ENCODE measurements at places on chromosomes 6 and 20. TPM values are rescaled to one million over a fixed set of nuclear protein-coding genes. Genes with fewer than 3 reads are reported as not detected.

The ULBP1 gene
- total RNA-seq: 1.00 TPM

The CDSN gene
- total RNA-seq: not detected

The TTK gene
- total RNA-seq: 18.9 TPM

The FAM50B gene
- total RNA-seq: 7.7 TPM

The LY6G6D gene
- total RNA-seq: not detected

The SLC16A10 gene
- total RNA-seq: 0.08 TPM

The GJA10 gene
- not detected for total RNA-seq

The MLIP gene
- total RNA-seq: not detected

The RNF114 gene
- total RNA-seq: 53.6 TPM

The FGD2 gene
- total RNA-seq: not detected

The C6orf58 gene
- not detected for total RNA-seq

The EFHC1 gene
- total RNA-seq: 13.6 TPM

The CST1 gene
- total RNA-seq: 1.5 TPM

All from A549 treated with ZK216348 at 1 μM for 4 hours (cell line).